Ammon's horn (tissue), 1 donor: ENCODE measurements at places on chromosomes 6 and 20.
A peak's percentile ranks its signal among the peaks of the same experiment; 100 is the strongest.

DNA sequence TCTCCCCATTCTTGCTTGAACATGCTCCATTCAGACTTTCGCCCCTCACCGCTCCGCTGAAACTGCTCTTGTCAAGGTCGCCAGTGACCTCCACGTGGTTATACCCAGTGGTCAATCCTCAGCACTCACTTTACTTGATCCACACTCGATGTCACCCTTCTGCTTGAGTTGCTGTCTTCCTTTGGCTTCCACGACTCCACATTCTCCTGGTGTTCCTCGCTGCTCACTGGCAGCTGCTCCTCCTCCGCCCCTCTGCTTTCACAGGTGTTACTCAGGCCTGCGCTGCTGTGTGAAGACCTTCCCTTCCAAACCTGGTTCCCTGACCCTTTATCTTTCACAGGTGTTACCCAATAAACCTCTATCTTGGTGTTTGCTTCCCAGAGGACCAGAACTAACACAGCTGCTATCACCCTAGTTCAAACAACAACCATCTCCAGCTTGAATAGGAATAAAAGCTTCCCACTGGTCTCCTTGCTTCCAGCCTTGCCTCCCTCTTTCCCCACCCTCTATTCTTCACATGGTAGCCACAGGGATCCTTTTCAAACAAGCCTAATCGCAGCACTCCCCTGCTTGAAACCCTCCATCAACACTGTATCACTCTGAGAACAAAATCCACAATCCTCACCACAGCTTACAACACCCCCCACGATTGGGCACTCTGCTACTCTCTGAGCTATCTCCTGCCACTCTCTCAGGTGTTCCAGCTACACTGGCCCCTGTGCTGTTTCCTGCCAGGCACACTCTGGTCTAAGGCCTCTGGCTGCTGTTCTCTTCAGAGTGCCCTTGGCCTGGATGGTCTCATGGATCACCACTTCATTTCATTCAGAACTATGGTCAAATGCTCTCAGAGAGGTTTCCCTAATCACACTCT lies 10.7 kb downstream of the PPIL1 start:
- no peak for DNase-seq

DNA sequence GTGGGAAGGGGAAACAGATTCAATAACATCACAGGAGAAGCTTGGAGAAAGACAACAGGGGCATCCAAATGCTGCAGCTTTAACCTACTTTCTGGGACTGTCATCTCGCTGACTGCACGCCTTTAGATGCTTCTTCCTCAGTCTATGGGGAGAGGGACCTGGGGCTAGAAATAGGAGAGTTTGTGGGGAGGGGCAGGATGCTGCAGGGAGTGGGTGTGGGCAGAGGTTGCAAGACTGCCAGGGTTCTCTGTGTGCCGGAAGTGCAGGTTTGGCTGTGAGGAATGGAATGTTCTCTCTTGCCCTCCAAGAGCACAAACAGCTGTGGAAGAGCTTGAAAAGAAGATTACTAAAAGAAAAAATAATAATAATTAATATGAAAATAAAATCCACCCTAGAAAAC lies 93.2 kb downstream of the FOXO3 start:
- peak; percentile 40 for DNase-seq

GRCh38 chr6:112270756-112271155 lies 16.4 kb upstream of the LAMA4 start:
- no peak for DNase-seq

- peak; percentile 8 for DNase-seq
Measured at GRCh38 chr20:60851826-60852704, 400.0 kb upstream of the CDH4 start.

DNA sequence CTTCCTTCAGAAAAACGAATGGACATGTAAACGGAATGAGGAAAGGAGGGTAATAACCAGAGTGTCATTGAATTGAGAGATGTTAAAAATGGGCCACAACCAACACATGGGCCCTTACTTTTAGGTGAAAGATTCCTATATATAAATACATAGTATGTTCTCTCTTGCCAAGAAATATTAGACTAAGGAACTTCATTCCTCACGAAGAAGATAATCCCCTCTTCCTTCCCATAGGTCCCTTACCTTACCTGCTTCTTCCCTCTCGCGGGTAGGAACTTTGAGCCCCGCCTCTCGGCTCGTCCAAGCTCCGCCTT lies 295 bp upstream of the TBC1D22B start:
- DNase-seq = no peak

DNA sequence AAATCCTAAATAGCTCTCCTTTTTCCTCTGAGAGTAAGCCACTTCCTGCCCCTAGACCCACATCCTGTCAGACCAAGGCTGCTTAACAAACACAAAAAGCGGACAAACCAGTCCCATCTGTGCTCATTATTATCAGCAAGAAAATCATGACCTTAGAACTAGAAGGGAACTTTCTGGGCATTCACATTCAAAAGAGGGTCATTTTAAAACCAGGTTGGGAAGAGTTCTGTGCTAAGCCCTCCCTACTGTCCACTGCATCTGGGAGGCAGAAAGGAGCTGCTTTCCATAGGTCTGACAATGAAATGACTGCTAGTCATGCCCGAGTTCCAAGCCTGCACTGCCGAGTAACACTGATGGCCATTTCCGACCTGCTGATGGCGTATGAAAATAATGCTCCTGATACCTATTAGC lies 15.4 kb downstream of the EZR start:
- DNase-seq = peak; percentile 36

GRCh38 chr20:62742979-62743776 lies 34.5 kb downstream of the NTSR1 start:
- DNase-seq = peak; percentile 37

DNA sequence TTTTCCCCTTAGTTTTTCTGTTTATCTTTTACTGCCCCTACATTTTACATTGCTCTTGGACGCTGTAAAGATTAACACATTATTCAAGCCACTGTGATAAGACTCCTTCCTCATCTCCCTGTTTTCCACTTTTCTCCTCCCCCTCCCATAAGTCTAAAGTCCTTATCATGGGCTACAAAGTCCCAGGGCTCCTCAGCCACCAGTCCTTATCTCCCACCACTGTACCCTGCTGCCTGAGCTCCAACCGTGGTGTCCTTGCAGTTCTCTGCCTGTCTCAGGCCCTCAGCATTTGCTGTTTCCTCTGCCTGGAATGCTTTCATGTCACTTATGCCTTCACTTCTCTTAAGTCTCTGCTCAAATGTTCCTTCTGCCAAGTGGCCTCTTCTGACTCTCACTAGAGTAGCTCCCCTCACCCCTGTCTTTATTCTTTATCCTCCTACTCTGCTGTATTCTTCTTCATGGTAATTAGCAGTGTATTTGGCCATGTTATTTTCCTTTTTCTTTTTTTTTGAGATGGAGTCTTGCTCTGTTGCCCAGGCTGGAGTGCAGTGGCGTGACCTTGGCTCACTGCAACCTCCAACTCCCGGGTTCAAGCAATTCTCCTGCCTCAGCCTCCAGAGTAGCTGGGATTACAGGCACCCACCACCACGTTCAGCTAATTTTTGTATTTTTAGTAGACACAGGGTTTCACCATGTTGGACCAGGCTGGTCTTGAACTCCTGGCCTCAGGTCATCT lies 10.8 kb upstream of the LATS1 start:
- DNase-seq = no peak

DNA sequence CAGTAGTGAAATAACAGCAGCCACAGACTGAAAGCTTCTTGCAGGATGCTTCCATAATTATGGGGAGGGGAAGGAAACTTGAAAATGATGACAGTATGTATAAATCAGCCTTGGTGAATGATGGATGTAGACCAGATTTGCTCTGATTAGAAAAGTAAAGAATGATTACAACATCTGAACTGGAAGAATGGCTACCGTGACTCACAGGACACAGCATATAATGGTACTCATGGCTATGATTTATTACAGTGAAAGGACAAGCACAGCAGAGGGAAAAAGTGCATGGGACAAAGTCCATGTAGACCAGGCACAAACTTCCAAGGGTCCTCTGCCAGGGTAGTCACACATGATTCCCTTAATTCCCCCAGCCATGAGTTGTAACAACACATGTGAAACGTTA lies 70.7 kb upstream of the POPDC3 start:
- DNase-seq = no peak
